Stimulated activated CD8-positive, alpha-beta memory T cell treated with anti-CD3 and anti-CD28 coated beads, Interleukin-12 subunit alpha, Interleukin-12 subunit beta, amount 100 ng/mL, for 1 hour (primary cell): ENCODE measurements at places on chromosomes 12 and 14.

DNA sequence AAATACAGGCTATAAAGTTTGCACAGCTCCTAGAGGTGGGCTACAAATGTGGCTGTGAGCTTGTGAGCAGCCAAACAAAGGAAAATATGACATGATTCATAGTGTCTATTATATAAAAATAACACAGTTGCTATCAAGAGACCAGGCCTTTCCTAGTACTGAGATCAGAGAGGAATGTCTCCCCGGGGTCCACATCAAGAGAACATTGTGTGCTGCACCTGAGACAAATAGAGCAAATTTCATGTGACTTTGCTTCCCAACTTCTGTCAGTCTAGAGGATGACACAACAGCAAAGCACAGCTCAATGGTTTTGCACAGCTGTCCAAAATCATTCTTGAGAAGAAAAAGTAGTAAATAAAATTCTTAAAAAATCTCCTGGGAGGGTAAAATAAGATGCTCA is 297.5 kb upstream of the PRKD1 start:
- no peak for DNase-seq

GRCh38 chr14:99519347-99519881 is 38.2 kb downstream of the CCNK start:
- no peak for DNase-seq

DNA sequence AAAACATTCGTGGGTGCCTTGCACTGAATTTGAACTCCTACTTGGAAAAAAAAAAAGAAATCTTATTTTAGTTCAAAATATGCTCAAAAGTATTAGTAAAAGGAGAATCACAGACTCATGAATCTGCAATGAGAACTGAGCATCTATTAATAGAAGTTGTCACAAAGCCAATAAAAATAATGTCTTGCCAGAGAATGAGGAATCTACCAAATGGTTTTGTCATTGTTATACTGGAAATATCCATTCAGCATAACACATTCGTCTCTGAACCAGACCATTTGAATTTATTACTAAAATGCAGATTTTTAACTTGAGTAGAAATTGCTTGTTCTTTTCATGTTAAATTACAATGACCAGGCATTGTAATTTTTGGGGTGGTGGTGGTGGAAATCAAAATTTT is 11.6 kb upstream of the PTPRB start:
- no peak for DNase-seq

DNA sequence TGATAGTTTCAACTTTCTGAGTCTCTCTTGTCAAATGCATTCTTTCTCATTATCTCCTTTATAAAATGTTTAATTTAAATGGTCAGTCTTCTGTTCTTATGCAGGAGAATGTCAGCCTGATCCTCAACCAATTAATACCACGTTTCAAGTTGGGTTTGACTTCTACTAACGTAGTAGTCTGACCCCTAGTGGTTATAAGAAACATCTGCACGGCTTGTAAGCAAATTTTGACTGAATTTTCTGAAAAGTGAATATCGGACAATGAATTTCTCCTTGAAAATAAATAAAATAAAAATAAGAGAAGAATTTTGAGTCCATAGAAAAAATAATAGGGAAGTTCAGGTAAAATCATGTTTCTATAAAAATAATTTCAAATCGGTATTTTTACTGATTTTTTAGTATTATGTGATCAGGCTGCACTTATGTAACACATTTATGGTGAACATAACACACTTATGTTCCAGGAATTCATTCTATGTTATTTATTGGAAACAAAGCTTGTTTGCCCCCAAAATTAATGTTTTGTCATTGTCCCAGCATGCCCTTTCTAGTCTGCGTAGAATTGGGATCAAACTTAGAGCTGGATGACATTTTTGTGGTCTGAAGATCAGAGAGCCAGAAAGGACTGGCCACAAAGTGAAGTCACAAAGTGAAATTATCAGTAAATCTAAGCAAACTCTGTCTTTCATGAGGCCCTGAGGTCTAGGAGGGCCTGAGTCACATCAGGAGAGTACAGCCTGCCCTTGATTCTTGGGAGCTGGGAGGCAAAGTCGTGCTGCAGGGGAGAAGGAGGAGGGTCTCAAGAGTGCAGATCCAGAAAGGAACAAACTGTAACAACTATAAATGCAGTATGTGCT is 101.2 kb upstream of the STXBP6 start:
- DNase-seq, result no peak

DNA sequence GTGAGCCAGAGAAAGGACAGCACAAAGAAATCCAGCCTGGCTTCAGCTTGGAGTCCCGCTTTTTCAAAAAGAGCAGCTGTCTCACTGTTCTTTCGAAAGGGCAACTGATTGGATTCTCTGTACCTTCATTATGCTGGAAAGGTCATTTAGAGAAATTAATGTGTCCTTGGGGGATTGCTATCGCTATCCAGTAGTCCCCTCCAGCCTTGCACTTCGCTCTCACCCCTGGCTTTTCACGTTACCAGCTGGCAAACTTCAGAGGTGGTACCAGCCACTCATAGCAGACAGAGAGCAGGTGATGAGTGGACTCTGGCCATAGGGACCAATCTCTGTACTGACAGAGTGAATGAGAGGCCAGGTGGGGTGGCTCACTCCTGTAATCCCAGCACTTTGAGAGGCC is 11.8 kb upstream of the NUAK1 start:
- no peak for DNase-seq

DNA sequence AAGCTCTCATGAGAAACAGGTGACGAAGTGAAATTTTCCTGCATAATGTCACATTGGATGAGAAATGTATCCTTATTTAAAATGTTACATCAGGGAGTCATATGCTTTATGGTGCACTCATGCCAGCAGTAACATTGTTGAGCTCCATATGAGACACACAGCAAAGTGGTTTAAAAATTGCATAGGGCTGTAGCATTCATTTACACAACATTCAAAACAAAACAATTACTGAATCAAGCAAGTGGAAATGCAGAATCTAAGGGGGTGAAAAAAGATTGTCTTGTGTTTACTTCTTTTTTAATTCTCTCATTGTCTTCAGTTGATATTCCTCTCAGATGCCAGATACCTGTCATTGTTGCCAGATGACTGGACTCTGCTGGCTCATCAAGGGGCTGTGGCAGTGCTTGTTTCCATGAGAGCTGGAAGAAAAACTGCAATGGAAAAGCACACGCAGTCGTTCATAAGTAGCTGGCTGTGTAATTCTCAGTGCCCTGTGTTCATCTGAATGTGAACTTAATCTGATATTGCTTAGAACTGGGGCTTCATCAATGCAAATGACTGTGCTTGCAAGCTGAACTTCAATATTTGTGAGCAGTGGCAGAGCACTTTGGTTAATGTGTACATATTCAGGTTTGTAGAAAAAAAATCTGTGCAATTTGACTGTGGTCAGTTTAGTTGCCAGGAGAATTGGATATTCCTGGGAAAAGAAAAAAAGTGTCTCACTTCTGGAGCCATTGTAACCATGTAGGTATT is 305.6 kb downstream of the RAD51B start:
- DNase-seq, result no peak

DNA sequence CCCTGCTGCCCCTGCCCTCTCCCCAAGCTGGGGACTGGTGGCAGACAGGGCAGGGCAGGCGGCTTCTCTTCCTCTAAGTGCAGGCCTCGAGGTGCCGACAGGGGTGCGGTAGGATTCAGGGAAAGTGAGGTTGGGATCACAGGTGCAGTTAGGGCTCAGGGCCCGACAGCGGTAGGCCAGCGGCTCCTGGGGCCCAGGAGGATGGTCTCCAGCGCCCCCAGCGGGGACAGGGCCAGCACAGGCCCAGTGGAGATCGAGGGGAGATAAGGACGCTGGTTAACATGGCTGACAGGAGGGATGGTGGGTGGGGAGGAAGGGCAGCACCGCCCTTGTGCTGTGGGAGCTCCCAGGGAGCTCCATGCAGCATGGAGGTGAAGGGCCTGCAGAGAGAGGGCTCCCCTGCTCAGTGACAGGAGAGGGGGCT is 935 bp upstream of the CRIP1 start:
- DNase-seq, result no peak

DNA sequence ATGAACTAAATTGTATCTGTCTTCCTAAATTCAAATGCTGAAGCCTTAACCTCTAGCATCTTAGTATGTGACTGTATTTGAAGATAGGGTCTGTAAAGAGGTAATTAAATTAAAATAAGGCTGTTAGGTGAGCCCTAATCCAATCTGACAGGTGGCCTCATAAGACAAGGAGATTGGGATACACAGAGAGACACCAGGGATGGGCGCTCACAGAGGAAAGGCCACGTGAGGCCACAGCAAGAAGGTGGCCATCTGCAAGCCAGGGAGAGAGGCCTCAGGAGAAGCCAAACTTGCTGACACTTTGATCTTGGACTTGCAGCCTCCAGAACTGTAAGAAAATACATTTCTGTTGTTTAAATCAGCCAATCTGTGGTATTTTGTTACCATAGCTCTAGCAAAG is 110.6 kb downstream of the GTF2A1 start:
- DNase-seq, result no peak

DNA sequence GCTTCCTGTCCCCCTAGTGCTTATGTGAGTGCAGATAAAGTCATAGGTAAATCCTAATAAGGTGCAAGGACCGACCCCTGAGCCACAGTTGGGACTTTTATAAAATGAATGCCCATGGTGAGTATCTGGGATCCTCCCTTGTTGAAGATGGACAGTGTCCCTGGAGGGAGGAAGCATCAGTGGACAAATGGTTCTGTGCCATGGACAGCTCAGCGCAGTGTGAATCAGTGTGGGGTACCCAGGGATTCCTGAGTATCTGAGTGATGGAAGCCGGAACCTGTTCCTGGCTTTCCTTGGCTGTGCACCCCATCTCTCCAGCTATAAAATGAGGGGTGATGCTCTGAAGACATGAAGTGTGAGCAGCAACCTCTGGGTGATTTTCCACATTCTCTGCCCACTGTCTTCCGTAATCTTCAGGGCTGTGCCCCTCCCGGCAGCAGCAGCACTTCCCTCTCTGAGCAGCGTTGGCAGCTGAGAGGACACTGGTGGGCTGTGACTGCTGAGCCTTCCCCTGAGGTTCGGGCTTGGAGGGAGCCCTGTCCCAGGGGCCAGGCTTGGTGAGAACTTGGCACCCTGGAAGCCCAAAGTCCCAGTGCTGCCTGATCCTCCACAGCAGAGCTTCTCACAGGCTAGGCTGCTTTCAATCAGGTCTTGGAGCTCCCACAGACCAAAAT is 25.0 kb downstream of the VCPKMT start:
- DNase-seq, result no peak

DNA sequence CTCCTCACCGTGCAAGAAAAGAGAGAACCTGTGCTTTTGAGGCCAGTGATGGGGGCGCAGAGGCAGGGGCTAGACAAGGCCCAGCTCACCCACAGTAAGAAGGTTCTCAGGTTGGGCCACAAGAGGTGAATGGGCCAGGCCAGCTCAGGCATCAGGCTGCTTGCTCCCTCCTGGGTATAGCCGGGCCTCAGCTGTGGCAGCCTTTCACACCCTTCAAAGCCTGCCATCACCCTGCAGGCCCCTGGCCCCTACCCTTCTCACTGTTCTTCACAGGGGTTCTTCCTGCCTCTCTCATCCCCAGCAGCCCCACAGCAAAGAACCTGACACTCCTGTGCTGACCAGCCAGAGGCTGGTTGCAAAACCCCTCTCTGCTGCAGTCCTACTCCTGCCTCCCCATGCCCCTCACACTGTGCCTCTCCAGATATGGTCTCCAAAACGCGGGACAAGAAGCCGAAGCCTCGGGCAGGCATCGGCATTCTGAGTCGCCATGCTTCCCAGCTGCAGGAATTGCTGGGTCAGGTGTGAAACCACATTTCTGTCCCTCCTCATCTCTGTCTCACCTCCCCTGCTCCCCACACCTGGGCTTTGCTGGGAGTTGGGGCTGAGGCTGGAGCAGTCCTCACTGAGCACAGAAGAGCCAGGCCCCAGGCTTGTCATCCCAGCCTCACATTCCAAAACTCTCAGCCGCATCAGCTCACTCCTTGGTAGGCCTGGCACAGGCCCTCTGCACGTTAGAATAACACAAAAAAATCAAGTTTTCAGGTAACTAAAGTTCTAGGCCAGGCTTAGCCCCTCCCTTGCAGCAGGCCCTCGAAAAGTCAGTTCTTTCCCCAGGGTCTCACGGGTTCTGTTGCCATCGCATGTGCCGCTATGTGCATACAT is 6.9 kb upstream of the FAIM2 start:
- DNase-seq, result no peak
